Stimulated activated memory B cell treated with anti-CD40 and anti-IgM and Interleukin-4, amounts not matched to agents 10 μg/mL and 1 μg/mL and 100 μg/mL, for 72 hours (primary cell): ENCODE measurements at places on chromosomes 12 and 14.

GRCh38 chr12:79557690-79558315 lies 133.0 kb downstream of the PAWR start:
- no peak for ATAC-seq

DNA sequence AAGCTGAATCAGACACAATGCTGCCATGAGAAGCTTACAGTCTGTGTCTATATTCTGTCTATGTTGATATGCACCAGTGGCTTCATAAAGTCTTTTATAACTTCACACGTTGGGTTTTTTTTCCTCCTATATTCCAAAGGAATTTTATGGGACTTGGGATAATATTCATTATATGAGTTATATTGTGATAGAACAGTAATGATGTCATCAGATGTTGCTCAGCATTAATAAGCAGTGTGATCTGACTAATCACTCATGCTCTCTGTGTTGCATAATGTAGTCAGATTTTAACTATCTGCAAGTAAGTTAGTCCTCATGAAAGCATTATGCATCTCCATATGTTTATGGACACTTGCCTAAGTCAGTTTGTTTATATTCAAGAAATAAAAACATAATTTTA lies 159.6 kb downstream of the PLCZ1 start:
- ATAC-seq: no peak

- no peak for ATAC-seq
Observed at GRCh38 chr12:110253176-110253575, 27.9 kb upstream of the ATP2A2 start.

DNA sequence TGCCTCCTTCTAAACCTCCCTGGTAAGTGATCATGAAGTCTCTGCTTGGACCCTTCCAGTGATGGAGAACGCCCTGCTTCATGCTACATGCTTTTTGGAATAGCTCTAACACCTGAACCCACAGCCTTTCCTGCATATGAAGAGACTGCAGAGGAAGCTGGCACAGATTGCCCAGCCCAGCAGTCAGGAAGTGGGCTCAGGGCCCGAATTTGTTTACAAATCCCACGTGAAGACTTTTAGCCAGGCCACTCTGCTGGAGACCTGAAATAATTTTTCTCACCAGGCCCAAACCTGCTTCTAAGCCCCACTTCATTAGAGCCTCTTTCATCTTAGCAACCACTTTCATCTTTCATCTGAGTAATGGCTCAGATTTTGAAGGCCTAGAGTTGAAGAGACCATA lies 22.9 kb downstream of the RTN1 start:
- ATAC-seq: no peak

DNA sequence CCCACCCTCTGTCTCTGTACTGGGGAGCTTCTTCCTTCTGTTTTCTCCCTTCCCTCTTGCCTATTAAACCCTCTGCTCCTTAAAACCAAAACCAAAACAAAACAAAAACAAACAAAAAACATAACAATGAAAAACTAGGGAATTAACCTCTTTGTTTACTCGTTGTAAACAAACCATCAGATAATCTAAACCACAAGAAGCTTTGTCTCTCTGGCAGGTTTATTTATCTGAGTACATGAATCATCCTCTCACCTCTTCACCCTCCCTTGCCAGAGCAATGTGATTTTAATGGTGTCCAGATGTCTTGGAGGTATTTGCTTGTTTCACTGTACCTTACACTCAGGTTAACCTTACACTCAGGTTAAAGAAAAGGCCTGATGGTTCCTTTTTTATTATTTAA lies 66.1 kb downstream of the DYRK2 start:
- ATAC-seq: no peak

GRCh38 chr12:104064842-104065427 lies 604 bp downstream of the HCFC2 start:
- ATAC-seq: no peak

DNA sequence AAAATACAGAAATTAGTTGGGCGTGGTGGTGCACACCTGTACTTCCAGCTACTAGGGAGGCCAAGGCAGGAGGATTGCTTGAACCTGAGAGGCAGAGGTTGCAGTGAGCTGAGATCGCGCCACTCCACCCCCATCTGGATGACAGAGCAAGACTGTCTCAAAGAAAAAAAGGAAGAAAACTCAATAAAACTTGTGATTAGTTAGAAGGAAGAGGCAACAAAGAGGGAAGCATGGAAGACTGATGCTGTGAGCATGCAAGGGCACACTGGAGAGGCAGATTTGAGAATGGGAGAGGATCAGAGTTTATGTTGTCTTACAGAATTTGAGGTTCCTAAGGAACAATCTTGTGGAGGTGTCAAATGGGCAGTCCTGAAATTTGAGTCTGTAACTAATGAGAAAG lies 2.8 kb upstream of the ZC2HC1C start:
- no peak for ATAC-seq

DNA sequence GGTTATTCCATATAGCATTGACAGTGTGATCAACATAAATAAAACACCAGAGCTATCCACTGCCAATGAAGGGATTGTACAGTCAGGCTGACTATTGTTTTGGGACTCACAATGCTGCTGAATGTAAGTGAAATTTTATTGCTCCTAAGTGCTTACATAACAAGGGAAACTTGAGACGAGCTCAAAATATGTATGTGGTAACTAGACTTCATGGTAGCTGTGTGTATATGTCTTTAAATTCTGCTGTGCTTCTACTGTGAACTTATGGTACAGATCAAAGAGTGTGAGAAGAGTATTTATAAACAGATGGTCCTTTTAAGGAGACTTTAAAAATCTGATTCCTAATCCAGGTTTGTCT lies 6.9 kb downstream of the FLRT2 start:
- ATAC-seq: no peak

DNA sequence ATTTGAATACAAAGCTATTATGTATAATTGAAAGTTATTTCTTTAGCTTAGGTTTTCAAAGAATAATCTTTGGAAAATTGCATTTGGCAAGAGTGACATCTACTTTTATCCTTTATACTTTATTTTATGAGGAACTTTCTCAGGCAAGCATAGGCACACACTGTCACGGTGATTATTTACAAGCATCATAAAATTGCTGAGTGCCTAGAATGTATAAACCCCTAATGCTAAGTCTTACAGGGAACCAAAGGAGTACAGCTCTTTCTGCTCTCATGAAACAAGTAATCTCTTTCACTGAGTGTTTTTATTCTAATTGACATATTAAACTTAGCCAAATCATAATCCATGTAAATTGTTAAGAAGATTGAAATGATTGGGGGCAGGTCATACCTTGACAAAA lies 154.9 kb downstream of the FSCB start:
- ATAC-seq: no peak

GRCh38 chr12:114919479-114919878 lies 235.5 kb upstream of the TBX3 start:
- no peak for ATAC-seq

DNA sequence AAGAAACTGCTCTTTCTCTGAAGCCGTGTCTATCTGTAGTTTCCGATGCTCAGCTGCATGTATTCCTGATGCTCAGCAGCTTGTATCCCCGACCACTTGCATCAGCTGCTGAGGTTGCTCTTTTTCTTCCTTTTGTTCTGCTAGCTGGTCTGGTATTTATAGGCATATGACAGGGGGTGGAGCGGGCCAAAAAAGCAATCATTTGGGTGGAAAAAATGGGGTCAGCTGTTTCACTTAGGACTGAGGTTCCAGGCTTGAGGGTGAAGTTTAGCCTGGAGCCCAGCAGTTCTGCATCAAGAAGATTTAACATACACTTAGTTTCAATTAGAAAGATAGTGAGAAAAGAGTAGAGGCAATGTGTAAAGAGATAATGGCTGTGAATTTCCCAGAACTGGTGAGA lies 23.6 kb upstream of the AMN1 start:
- no peak for ATAC-seq

DNA sequence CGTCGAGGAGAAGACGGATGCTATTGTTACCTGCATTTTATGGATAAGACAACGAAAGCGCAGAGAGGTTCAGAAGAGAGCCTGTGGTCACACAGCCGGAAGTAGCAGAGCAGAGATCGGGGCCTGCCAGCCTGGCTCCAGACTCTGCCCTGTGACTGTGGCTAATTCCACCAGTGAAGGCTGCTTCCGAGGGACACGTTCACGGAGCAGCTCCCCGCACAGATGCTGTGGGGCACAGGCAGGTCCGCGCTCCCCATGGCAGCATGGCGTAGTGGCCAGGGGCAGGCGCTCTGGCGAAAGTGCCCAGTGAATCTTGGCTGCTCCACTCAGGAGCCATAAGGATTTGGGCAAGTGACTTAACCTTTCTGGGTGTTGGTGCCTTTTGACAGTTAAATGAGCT lies 9.8 kb downstream of the RIMBP2 start:
- no peak for ATAC-seq

DNA sequence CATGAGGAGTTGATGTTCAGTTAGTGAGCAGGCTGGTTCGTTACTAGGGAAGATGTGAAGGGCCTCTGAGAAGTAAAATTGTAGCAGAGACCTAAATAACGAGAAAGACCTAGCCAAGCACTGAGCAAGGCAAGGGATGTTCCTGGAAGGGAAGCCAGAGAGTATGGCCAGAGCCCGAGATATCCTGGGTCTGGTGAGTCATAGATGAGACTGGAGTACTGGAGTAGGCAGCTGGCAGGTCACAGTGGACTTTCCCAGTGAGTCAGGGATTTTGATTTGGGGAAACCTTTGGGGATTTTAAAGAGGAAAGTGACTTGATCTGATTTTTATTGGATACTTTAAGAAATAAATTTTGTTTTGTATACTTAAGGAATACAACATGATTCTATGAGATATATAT lies 369.0 kb downstream of the DIO2 start:
- no peak for ATAC-seq

- no peak for ATAC-seq
Observed at GRCh38 chr14:33764876-33765650, 185.8 kb downstream of the EGLN3 start.

DNA sequence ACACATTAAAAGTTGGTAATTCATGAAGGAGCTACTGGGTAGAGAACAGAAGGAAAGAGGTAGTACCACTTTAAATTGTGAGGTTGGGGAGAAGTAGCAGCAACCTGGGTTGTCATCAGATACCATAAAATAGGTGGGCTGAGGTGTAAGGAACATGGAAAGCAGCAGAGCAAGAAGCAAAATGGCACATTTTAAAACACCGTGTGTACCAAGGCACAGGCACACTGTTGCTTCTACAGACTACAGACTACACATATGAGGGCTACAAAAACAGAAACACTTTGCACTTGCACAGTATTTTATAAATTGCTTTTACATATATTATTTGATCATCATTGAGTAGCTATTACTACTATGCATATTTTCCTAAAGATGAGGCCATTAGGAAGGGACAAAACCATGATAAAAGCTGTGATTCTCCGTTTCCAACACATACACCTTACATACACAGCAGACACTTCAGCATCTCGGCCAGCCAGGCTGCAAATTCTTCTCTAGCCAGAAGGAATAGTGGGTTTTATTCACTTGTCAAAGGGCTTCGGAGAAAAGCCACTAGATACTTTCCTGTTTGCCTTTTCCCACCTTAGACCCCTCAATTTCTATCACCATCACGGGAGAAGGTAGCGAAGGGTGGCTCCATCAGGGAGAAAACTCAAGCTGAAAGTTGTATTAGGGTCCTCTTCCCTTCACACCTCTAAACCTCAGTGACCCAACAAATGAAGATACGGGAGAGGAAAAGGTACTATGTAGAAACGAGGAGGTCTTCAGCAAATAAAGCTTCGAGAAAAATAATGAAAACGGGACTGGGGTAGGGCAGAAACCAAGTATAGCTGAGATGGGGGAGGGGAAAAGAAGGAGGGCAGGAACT lies 1.6 kb downstream of the PYM1 start:
- ATAC-seq: peak; percentile 0

GRCh38 chr14:99522025-99522401 lies 40.8 kb downstream of the CCNK start:
- ATAC-seq: no peak

DNA sequence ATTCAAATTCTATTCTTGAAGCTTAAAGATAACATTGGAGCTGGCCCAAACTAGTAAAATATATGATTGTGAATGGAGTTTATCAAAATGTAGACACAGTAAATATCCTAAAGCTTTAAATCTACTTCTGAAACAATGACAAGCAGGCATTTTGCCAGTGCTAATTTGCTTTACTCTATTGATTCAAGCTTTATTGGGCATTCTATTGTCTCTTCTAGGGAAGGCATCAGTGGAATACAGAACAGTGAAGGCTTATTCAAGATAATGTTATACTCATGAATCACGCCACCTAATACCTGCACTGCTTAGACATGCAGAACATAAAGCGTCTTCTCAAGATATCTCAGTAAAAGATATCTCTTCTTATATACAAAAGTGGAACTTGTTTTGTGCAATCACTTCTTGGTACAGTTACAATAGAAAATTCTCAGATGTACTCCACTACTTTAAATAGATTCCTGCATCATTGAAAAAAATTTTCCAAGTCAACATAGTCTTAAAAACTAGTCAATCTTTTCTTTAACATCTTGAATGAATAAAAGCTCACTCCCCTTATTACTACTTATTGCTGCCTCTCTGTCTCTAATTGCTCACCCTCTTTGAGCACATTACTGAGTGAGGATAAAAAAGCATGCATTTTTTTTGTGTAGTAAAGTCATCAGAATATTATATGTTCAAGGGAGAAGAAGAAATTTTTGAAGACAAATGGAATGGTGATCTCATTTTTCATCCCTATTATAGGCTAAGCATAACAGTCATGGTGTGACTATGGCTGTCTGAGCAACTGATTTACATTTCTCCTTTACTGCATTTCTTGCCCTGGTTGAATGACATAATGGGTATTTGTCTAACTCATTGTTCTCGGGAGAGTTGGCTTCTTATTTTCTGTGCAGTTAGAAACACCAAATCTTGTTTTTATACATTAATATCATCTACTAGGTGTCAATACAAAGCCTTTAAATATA lies 98.0 kb upstream of the E2F7 start:
- ATAC-seq: no peak

- no peak for ATAC-seq
Observed at GRCh38 chr12:76852106-76852505, 26.7 kb downstream of the CSRP2 start.

- ATAC-seq: no peak
Observed at GRCh38 chr12:2551412-2551900, 243.3 kb upstream of the FKBP4 start.
